ENCODE measurements at places on chromosomes 4 and X.
A peak's percentile ranks its signal among the peaks of the same experiment; 100 is the strongest.

- H3K27ac ChIP-seq = no peak overlapping the region
- no peak overlapping the region for H3K4me3 ChIP-seq
- DNase-seq = no peak
These were observed 195.2 kb downstream of the KDR start for GRCh38 chr4:54930226-54930625.

- no peak overlapping the region for H3K4me3 ChIP-seq
- H3K27ac ChIP-seq = peak overlapping the region; percentile 10
- peaks cover 35% of the 10 kb centered on the region for H3K4me1 ChIP-seq
- no peaks in the 10 kb centered on the region for H3K36me3 ChIP-seq
These were observed 2.5 kb downstream of the COQ2 start for GRCh38 chr4:83282049-83282535.

- no peak for DNase-seq
- no peaks in the 10 kb centered on the region for H3K27me3 ChIP-seq
- H3K4me3 ChIP-seq = no peak overlapping the region
- no peaks in the 10 kb centered on the region for H3K36me3 ChIP-seq
These were observed 127.0 kb downstream of the PCDH7 start for GRCh38 chr4:30847167-30847566.

- no peaks in the 10 kb centered on the region for H3K36me3 ChIP-seq
- no peak for DNase-seq
- no peak overlapping the region for H3K27ac ChIP-seq
- H3K4me3 ChIP-seq = no peak overlapping the region
- peaks cover 83% of the 10 kb centered on the region for H3K27me3 ChIP-seq
These were observed 52.6 kb upstream of the DCTD start for GRCh38 chr4:182969651-182970279.

- no peaks in the 10 kb centered on the region for H3K36me3 ChIP-seq
- H3K4me1 ChIP-seq = no peaks in the 10 kb centered on the region
- no peak for DNase-seq
- no peak overlapping the region for H3K27ac ChIP-seq
These were observed 166.6 kb downstream of the LHFPL1 start for GRCh38 chrX:112513154-112513553.

- H3K36me3 ChIP-seq = no peaks in the 10 kb centered on the region
- no peak overlapping the region for H3K4me3 ChIP-seq
- H3K27ac ChIP-seq = no peak overlapping the region
- peak; percentile 18 for DNase-seq
These were observed 29.1 kb downstream of the TTC29 start for GRCh38 chr4:146916479-146917076.

- H3K27me3 ChIP-seq = no peaks in the 10 kb centered on the region
- H3K4me3 ChIP-seq = no peak overlapping the region
- H3K36me3 ChIP-seq = no peaks in the 10 kb centered on the region
- no peak for DNase-seq
These were observed 108.4 kb downstream of the FAT4 start for GRCh38 chr4:125423124-125423523.

GRCh38 chrX:71147496-71148277, 3.0 kb downstream of the NLGN3 start:
- no peak for DNase-seq
- H3K4me3 ChIP-seq = no peak overlapping the region
- no peaks in the 10 kb centered on the region for H3K36me3 ChIP-seq
- H3K27me3 ChIP-seq = no peaks in the 10 kb centered on the region
- no peak overlapping the region for H3K27ac ChIP-seq
- peaks cover 17% of the 10 kb centered on the region for H3K4me1 ChIP-seq

DNA sequence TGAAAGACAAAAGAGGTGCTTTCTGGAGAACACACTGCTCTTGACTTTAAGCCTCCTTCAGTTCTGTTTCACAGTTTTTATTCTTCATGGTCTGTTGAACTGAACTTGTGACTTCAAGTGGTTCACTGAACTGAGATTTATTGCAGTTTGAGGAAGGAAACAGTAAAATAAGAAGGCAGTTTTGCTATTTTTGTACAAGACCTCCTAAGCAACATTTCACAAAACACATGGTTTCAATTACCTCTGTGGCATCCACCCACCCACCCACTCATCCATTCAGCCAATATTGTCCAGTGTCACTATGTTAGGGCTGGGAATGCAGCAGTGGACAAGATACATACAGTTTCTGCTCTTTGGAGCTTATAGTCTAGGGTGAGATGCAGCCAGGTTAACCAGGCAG, 131.3 kb downstream of the IL1RAPL2 start:
- no peak overlapping the region for H3K4me3 ChIP-seq
- DNase-seq = no peak
- H3K4me1 ChIP-seq = peaks cover 7% of the 10 kb centered on the region
- H3K36me3 ChIP-seq = no peaks in the 10 kb centered on the region
- no peak overlapping the region for H3K27ac ChIP-seq
- peaks cover 8% of the 10 kb centered on the region for H3K27me3 ChIP-seq

DNA sequence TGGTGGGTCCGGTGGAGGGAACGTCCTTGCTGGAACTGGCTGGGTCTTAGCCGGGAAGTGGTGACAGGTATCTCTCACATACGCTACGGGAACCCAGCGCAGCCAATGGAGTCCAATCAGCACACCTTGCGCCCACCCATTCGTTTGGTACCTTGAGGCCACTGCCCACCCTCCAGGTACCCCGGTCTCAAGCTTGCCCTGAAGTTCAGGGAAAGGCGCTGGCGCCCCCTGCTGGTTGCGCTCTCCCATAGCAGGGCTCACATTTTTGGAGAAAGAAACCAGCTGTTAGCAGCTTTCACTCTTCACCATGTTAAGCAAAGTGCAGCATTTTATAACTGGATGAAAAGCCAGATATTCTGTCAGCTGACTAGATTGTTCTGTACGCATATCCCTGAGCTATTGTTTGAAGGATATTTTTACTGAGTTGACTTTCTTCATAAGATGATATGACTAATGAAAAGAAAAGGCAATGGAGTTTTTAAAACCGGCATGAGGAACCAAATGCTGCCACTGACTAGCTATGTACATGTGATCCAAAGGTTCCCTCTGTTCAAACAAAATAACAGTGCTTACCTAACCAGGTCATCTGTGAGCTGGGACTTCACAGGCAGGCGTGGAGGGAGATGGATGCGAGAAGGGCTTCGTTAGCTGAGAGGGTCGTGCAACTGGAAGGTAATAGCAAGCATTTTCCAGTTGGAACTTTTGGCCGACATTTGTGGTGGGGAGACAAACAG, 43.7 kb downstream of the OTOP1 start:
- H3K4me3 ChIP-seq = no peak overlapping the region
- DNase-seq = no peak
- no peak overlapping the region for H3K27ac ChIP-seq
- peaks cover 30% of the 10 kb centered on the region for H3K27me3 ChIP-seq
- H3K36me3 ChIP-seq = peaks cover 2% of the 10 kb centered on the region

GRCh38 chr4:139184129-139184528, 7.1 kb upstream of the ELF2 start:
- no peaks in the 10 kb centered on the region for H3K36me3 ChIP-seq
- no peak for DNase-seq
- H3K4me1 ChIP-seq = peaks cover 2% of the 10 kb centered on the region
- no peak overlapping the region for H3K27ac ChIP-seq
- no peaks in the 10 kb centered on the region for H3K27me3 ChIP-seq

- H3K36me3 ChIP-seq = peaks cover 7% of the 10 kb centered on the region
- no peak overlapping the region for H3K4me3 ChIP-seq
- no peak for DNase-seq
These were observed 82.6 kb downstream of the SORBS2 start for GRCh38 chr4:185729391-185729804.

- no peaks in the 10 kb centered on the region for H3K36me3 ChIP-seq
- H3K4me3 ChIP-seq = no peak overlapping the region
- peaks cover 12% of the 10 kb centered on the region for H3K27me3 ChIP-seq
- peaks cover 3% of the 10 kb centered on the region for H3K4me1 ChIP-seq
- DNase-seq = no peak
- no peak overlapping the region for H3K27ac ChIP-seq
These were observed 150.6 kb downstream of the CHIC2 start for GRCh38 chr4:53913771-53914170.

DNA sequence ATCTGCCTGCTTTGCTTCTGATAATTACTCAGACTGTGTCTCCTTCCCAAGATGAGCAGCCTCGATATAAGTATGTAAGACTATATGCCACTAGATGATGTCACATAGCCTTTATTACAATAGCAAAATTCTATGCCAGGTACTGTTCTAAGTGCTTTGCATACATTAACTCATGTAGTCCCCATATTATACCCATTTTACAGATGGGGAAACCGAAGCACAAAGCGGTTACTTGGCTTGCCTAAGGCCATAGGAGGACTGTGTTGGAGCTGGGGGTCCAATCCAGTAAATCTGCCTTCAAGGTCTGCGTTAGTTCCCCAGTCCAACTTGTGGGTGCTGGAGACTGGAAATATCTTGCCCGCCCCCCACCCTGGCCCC, 826 bp upstream of the SCML1 start:
- H3K4me3 ChIP-seq = peak overlapping the region; percentile 92
- no peak for DNase-seq
- peaks cover 36% of the 10 kb centered on the region for H3K4me1 ChIP-seq
- no peaks in the 10 kb centered on the region for H3K36me3 ChIP-seq
- H3K27ac ChIP-seq = peak overlapping the region; percentile 98

GRCh38 chr4:14419516-14419915, 582.8 kb upstream of the CPEB2 start:
- H3K27ac ChIP-seq = no peak overlapping the region
- no peaks in the 10 kb centered on the region for H3K36me3 ChIP-seq
- H3K4me1 ChIP-seq = no peaks in the 10 kb centered on the region
- H3K27me3 ChIP-seq = no peaks in the 10 kb centered on the region

GRCh38 chr4:34720571-34720970, 1523.7 kb downstream of the ARAP2 start:
- H3K4me1 ChIP-seq = no peaks in the 10 kb centered on the region
- no peak overlapping the region for H3K27ac ChIP-seq
- no peaks in the 10 kb centered on the region for H3K36me3 ChIP-seq
- H3K4me3 ChIP-seq = no peak overlapping the region
- no peak for DNase-seq

DNA sequence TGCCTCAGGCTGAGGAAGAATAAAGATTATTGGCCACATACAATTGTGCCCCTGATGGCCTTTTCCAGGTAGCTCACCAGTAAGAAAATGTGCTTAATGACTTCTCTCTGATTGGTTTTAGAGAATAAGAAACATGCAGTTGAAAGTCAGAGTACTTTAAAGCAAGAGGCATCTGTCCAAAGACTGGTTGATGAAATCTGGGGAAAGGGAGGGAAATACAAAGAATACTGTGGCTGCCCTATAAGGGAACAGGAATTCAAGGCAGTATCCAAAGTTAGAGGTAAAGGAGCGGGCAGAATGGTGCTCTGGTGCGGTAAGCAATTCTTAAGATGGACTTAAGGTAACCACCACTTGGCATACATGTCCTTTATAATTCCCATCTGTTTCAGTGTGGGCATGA, 11.4 kb downstream of the PBDC1 start:
- no peaks in the 10 kb centered on the region for H3K27me3 ChIP-seq
- H3K27ac ChIP-seq = no peak overlapping the region
- peaks cover 43% of the 10 kb centered on the region for H3K4me1 ChIP-seq
- peaks cover 57% of the 10 kb centered on the region for H3K36me3 ChIP-seq
- DNase-seq = no peak
- no peak overlapping the region for H3K4me3 ChIP-seq

DNA sequence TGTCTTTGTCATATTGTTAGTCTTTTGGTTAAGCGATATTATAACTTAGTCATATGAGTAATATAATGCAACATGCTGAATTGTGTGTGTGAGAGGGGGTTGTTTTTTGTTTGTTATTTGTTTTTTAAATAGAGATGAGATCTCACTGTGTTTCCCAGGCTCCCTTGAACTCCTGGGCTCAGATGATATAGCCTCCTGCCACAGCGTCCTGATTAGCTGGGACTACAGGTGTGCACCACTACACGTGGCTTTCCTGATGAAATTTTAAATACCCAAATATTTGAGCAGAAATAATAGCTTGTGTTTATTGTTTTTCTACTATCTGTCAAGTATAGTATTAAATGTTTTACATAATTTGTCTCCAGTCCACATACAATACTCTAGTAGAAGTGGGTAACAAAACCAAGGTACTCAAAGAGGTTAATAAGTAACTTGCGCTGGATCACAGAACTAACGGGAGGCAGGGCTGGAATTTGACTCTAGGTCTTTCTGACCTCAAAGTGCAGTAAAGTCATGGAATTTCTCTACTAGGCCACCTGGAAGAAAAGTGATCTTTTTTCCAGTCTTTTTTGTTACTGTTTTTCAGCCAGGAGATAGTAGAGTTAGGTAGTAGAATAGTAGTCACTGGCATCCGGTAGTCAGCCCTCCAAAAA, 47.8 kb downstream of the CLCN3 start:
- H3K4me3 ChIP-seq = no peak overlapping the region
- H3K36me3 ChIP-seq = peaks cover 38% of the 10 kb centered on the region
- peaks cover 34% of the 10 kb centered on the region for H3K4me1 ChIP-seq
- no peak overlapping the region for H3K27ac ChIP-seq
- H3K27me3 ChIP-seq = no peaks in the 10 kb centered on the region

GRCh38 chrX:7926914-7927258, 327 bp downstream of the PNPLA4 start:
- DNase-seq = peak; percentile 40
- H3K36me3 ChIP-seq = peaks cover 2% of the 10 kb centered on the region
- no peaks in the 10 kb centered on the region for H3K27me3 ChIP-seq
- peak overlapping the region; percentile 99 for H3K27ac ChIP-seq
- H3K4me3 ChIP-seq = peak overlapping the region; percentile 92
- peaks cover 18% of the 10 kb centered on the region for H3K4me1 ChIP-seq

- DNase-seq = no peak
These were observed 275.1 kb downstream of the GPM6A start for GRCh38 chr4:175536852-175537453.

GRCh38 chr4:2830632-2831610, 12.7 kb upstream of the ADD1 start:
- H3K27ac ChIP-seq = no peak overlapping the region
- no peaks in the 10 kb centered on the region for H3K27me3 ChIP-seq
- H3K4me1 ChIP-seq = peaks cover 35% of the 10 kb centered on the region
- H3K36me3 ChIP-seq = peaks cover 2% of the 10 kb centered on the region
- DNase-seq = no peak

DNA sequence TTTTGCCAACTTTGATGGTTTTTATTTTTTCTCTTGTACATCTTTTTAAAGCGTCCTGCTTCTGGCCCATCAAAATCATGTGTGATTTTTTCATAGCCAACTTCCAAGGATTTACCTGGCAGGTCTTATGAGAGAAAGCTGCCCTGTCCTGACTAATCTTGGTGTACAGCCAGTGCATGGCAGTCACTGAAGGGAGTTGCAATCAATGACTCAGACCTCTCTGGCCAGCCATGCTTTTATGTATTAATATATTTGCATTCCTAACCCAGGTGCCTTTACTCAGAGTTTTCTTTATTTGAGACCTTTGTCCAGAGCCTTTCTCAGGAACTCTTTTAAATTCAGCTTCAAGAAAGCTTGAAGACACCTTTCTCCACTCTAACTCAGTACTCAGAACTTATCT, 691.5 kb upstream of the HTR2C start:
- H3K4me1 ChIP-seq = no peaks in the 10 kb centered on the region
- H3K27me3 ChIP-seq = no peaks in the 10 kb centered on the region
- DNase-seq = no peak
- H3K27ac ChIP-seq = no peak overlapping the region
